ENCODE measurements at places on chromosomes 2 and 18.
A peak's percentile ranks its signal among the peaks of the same experiment; 100 is the strongest.

DNA sequence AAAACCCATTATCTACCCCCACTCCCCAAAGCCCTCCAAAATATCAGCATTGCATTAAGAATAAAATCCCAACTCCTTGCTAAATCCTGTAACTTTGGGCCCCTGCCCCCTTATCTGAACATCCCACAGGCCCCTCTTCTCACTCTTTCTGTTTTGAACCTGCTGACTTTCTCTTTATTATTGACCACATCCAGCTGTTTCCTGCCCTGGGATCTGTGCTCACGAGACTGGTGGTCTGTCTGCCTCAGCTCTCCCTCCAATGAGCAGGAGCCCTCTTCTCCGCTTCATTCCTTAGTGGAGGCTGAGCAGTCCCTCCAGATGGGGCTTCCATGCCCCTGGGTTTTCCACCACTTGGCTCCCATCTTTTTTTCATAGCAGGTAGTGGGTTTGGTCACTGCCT, 116.9 kb downstream of the ACKR3 start:
- no peak for DNase-seq

- DNase-seq = peak; percentile 73
These were observed 24.1 kb upstream of the KANSL1L start for GRCh38 chr2:210195101-210195852.

GRCh38 chr2:219122202-219122980, 38.2 kb downstream of the NHEJ1 start:
- peak; percentile 17 for DNase-seq

GRCh38 chr18:35623255-35623654, 41.7 kb downstream of the GALNT1 start:
- DNase-seq = no peak

DNA sequence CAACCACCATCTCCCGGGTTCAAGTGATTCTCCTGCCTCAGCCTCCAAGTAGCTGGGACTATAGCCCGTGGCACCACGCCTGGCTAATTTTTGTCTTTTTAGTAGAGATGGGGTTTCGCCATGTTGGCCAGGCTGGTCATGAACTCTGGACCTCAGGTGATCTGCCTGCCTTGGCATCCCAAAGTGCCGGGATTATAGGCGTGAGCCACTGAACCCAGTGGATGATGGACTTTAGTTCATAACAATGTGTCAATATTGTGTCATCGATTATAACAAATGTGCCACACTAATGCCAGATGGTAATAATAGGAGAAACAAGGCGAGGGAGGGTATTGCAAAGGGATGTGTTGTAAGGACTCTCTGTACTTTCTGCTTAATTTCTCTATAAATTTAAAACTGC, 216.6 kb downstream of the ZBTB7C start:
- no peak for DNase-seq

GRCh38 chr2:106812383-106812782, 73.6 kb downstream of the ST6GAL2 start:
- DNase-seq = no peak
